ENCODE measurements at places on chromosomes 4 and X. TPM values are rescaled to one million over a fixed set of nuclear protein-coding genes. Genes with fewer than 3 reads are reported as not detected.

MAOA gene
- 7.1 TPM for total RNA-seq

ARHGAP36 gene
- not detected for total RNA-seq

DNA sequence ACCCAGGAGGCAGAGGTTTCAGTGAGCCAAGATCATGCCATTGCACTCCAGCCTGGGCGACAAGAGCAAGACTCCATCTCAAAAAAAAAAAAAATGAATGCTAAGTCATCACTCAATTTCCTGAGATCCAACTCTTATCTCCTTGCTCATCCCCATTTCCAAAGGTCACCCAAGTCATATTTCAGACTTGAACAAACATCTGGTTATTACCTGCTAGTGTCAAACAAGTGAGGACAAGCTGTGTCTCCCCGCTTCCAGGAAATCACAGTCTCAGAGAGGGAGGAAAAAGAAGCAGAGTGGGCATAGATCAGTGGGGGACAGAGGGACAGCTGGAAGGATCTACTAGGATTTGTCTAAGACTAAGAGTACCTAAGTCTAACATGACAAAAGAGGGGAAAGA, 147.5 kb upstream of the FUNDC1 start:
- H3K4me1 ChIP-seq = no peaks in the 10 kb centered on the region
- H3K27ac ChIP-seq = no peak overlapping the region
- no peaks in the 10 kb centered on the region for H3K27me3 ChIP-seq
- no peaks in the 10 kb centered on the region for H3K36me3 ChIP-seq
- H3K4me3 ChIP-seq = no peak overlapping the region
- no peak for DNase-seq

DNA sequence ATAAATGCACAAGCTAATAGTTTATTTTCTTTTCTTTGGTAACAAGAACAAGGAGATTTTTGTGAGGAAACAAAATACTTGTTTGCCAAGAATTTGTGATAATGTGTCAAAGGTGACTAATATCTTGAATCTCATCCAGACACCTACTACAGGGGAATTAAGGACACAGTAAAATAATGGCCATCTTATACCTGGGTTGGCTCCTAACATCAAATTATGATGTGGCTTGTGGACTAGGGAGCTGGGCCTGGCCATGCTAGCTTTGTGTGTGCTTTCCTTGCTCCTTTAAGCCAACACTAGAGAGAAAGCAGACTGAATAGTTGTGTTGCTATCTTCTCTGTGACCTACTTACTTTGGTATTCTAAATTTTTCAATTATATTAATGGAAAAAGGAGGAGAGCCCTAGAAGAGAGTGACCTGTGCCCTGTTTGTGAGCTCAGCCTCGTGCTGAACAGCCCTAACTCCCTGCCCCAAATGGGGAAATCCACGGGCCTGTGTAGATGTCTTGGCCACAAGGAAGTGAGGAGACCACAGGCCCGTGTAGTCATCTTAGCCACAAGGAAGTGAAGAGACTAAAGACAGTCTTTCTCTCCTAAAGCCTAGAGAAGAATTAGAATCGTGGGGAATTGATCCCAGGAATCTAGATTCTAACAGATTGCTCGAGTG, 23.3 kb downstream of the ARHGAP24 start:
- H3K27ac ChIP-seq = peak overlapping the region; percentile 94
- H3K4me1 ChIP-seq = peaks cover 35% of the 10 kb centered on the region
- H3K36me3 ChIP-seq = no peaks in the 10 kb centered on the region
- no peak overlapping the region for H3K4me3 ChIP-seq
- H3K27me3 ChIP-seq = no peaks in the 10 kb centered on the region

- no peaks in the 10 kb centered on the region for H3K4me1 ChIP-seq
- no peak overlapping the region for H3K4me3 ChIP-seq
- H3K27me3 ChIP-seq = no peaks in the 10 kb centered on the region
- no peaks in the 10 kb centered on the region for H3K36me3 ChIP-seq
Observed at GRCh38 chr4:5863461-5864113, 29.3 kb downstream of the CRMP1 start.

DNA sequence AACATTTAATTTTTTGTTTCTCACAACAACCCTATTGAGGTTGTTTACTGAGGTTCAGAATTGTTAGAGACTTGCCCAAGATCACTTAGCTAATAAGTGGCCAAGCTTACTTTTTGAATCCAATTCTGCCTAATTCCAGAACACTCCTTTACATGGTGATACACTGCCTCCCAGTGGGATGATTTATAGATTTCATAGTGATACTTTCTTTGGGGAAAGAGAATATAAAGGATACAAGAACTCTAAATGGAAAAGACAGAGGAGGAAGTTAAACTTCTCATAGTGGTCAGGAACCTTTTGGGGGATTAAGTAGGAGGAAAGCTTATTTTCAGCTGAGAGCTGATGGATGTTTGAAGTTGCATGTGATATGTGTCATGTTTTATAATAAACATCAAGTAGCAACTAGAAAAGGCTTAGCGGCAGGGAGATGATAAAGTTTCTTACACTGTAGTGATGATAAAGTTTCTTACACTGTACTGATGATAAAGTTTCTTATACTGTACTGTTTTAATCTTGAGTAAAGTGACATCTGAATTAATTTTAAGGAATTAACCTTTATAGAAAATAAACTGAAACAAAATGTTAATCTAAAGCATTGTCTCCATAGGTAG, 15.3 kb downstream of the STAG2 start:
- no peaks in the 10 kb centered on the region for H3K36me3 ChIP-seq
- no peaks in the 10 kb centered on the region for H3K4me1 ChIP-seq
- H3K4me3 ChIP-seq = no peak overlapping the region
- no peak for DNase-seq
- no peak overlapping the region for H3K27ac ChIP-seq

GRCh38 chr4:40838742-40839141, 89.0 kb downstream of the NSUN7 start:
- H3K27ac ChIP-seq = no peak overlapping the region
- H3K36me3 ChIP-seq = no peaks in the 10 kb centered on the region
- no peak overlapping the region for H3K4me3 ChIP-seq
- no peaks in the 10 kb centered on the region for H3K27me3 ChIP-seq
